Endothelial cell of umbilical vein (primary cell): ENCODE measurements at places on chromosomes 11 and 22. TPM values are rescaled to one million over a fixed set of nuclear protein-coding genes. Genes with fewer than 3 reads are reported as not detected.

Gene KRTAP5-2
- total RNA-seq = not detected in 2 replicates

GRCh38 chr22:50252082-50253045 is 1.3 kb upstream of the HDAC10 start:
- H3K27me3 ChIP-seq = no peaks in the 10 kb centered on the region
- DNase-seq = peak; percentile 67
- no peak overlapping the region for H3K27ac ChIP-seq

DNA sequence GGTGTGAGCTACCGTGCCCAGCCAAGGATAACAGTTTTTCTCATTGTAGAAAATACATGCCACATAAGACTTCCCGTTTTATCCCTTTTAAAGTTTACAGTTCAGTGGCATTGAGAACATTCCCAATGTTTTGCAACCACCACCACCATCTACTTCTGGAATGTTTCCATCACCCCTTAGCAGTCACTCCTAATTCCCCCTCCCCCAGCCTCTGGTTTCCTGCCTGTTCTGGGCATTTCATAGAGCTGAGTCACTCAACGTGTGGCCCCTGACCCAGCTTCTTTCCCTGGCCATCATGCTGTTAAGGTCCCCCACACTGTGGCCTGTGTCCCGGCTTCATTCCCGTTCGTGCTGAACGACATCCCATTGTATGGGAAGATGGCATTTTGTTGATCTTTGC is 30.7 kb downstream of the FGF4 start:
- no peak overlapping the region for H3K27ac ChIP-seq
- H3K36me3 ChIP-seq = no peaks in the 10 kb centered on the region
- no peak overlapping the region for H3K4me3 ChIP-seq
- DNase-seq = peak; percentile 49

Gene OR51I1
- not detected in 2 replicates for total RNA-seq

DNA sequence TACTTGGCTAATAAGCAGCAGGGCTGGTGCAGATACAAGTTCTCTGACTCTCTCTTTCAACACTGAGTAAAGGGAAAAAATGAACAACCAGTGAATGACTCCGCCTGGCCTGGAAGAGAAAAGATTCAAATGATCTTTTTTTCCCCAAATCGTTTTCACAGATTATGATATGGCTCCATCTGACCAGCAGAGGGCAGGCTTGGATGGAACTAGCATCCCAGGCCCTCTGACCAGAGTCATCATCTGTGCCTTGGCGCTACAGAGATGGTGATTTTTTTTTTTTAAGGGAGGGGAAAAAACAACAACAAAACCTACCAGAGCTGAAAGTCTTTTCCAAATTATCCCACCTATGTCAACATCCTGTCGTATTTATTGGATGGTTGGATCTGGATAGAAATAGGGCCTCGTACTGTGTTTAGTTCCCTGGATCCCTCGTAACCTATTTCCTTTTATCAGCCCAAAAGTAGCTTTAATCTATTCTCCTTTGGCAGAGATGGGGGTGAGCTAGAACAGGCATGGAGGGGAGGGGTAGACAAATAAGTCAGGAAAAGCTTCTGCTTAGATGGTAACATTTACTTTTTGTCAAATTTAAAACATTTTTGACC is 69.7 kb downstream of the PRSS23 start:
- H3K36me3 ChIP-seq = no peaks in the 10 kb centered on the region
- peak overlapping the region; percentile 16 for H3K27ac ChIP-seq
- no peaks in the 10 kb centered on the region for H3K4me1 ChIP-seq
- peak; percentile 67 for DNase-seq
- no peak overlapping the region for H3K4me3 ChIP-seq

Gene EXT2
- total RNA-seq = 50.9 and 65.1 TPM in 2 replicates

DNA sequence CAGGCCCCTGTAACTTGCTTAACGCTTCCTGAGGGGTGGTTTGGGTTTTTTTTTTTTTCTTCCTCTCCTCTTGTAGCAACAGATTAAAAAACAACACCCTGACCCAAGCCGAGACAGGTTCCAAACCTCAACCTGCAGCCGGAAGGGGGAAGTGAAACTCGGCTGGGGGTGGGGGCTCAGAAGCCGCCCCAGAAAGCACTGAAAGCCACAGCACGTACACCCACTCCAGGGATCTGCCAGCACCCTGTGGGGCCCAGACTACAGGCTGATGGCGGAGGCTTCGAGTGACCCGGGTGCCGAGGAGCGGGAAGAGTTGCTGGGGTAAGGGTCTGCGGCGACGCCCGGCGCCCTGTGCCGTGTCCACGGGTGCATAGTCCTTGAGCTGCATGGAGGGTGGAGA is at the start of gene LSP1:
LSP1 (plus strand) TSS at position 208 of the 400 bp plus-strand sequence; CDS start at position 269, 61 bp downstream.
- H3K4me3 ChIP-seq = no peak within 1 kb of the TSS
- no peaks in the 10 kb centered on the region for H3K36me3 ChIP-seq
- no peaks in the 10 kb centered on the region for H3K27me3 ChIP-seq
- H3K4me1 ChIP-seq = no peaks in the 10 kb centered on the region
- H3K27ac ChIP-seq = no peak within 1 kb of the TSS
- DNase-seq = no peak

- H3K27ac ChIP-seq = no peak overlapping the region
- H3K27me3 ChIP-seq = peaks cover 11% of the 10 kb centered on the region
- H3K4me1 ChIP-seq = peaks cover 17% of the 10 kb centered on the region
- H3K36me3 ChIP-seq = no peaks in the 10 kb centered on the region
These were observed 1.0 kb downstream of the MN1 start for GRCh38 chr22:27800250-27801201.

Gene OR6T1
- total RNA-seq = not detected in 2 replicates

- no peak overlapping the region for H3K4me3 ChIP-seq
- no peaks in the 10 kb centered on the region for H3K4me1 ChIP-seq
- H3K27ac ChIP-seq = no peak overlapping the region
- H3K36me3 ChIP-seq = no peaks in the 10 kb centered on the region
- DNase-seq = no peak
- no peaks in the 10 kb centered on the region for H3K27me3 ChIP-seq
These were observed 59.0 kb upstream of the CD82 start for GRCh38 chr11:44506375-44507016.

Gene CHRDL2
- total RNA-seq = not detected in 2 replicates

- H3K36me3 ChIP-seq = no peaks in the 10 kb centered on the region
- H3K27ac ChIP-seq = no peak overlapping the region
These were observed 7.3 kb downstream of the GVQW3 start for GRCh38 chr11:76388408-76388807.

DNA sequence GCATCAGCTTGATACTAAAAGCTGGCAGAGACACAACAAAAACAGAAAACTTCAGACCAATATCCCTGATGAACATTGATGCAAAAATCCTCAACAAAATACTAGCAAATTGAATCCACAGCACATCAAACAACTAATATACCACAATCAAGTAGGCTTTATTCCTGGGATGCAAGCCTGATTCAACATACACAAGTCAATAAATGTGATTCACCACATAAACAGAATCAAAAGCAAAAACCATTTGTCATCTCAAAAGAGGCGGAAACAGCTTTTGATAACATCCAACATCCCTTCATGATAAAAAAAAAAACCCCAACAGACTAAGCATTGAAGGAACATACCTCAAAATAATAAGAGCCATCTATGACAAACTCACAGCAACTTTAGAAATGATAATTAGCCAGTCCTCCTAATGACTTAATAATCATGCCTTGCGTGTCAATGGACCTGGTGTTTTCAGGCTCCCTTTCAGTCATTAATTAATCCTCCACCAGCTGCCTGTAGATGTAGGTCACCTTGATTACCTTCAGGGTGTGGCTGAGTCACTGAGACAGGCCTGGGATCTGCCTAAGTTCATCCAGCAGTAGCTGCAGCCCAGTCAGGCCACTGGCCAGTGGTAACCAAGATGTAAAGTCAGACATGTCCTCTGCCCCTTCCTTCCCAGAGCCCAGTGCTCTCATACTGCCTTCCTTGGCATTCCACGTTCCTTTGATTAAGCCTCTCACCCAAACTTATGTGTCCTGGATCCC is 109.8 kb downstream of the EHF start:
- H3K27ac ChIP-seq = no peak overlapping the region
- no peaks in the 10 kb centered on the region for H3K4me1 ChIP-seq
- no peak for DNase-seq
- no peaks in the 10 kb centered on the region for H3K36me3 ChIP-seq
- peaks cover 10% of the 10 kb centered on the region for H3K27me3 ChIP-seq

- H3K4me3 ChIP-seq = no peak overlapping the region
- no peaks in the 10 kb centered on the region for H3K36me3 ChIP-seq
- no peaks in the 10 kb centered on the region for H3K4me1 ChIP-seq
- DNase-seq = no peak
- H3K27ac ChIP-seq = no peak overlapping the region
- H3K27me3 ChIP-seq = no peaks in the 10 kb centered on the region
These were observed 48.4 kb upstream of the MUC15 start for GRCh38 chr11:26620282-26621045.

DNA sequence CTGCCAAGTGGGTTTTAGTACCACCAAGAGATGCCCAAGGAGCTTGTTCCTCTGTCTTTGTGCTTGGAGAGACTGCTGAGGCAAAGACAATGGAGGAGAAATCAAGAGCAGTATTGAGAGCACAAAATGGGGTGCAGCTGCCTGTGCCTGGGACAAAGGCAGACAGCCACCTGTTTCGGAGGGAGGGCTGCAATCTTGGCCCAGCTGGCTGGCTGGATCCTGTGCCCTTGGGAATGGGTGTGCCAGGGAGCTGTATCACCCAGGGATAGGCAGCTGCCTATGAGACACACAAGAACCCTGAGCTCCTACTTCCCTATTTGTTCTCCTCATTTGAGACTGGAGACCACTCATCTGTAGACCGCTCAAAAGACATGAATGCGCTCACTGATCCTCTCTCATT is 23.3 kb upstream of the CHRM4 start:
- H3K4me3 ChIP-seq = no peak overlapping the region
- no peaks in the 10 kb centered on the region for H3K27me3 ChIP-seq
- no peaks in the 10 kb centered on the region for H3K36me3 ChIP-seq
- no peaks in the 10 kb centered on the region for H3K4me1 ChIP-seq
- DNase-seq = no peak
- no peak overlapping the region for H3K27ac ChIP-seq

Gene CD3G
- not detected in 2 replicates for total RNA-seq

DNA sequence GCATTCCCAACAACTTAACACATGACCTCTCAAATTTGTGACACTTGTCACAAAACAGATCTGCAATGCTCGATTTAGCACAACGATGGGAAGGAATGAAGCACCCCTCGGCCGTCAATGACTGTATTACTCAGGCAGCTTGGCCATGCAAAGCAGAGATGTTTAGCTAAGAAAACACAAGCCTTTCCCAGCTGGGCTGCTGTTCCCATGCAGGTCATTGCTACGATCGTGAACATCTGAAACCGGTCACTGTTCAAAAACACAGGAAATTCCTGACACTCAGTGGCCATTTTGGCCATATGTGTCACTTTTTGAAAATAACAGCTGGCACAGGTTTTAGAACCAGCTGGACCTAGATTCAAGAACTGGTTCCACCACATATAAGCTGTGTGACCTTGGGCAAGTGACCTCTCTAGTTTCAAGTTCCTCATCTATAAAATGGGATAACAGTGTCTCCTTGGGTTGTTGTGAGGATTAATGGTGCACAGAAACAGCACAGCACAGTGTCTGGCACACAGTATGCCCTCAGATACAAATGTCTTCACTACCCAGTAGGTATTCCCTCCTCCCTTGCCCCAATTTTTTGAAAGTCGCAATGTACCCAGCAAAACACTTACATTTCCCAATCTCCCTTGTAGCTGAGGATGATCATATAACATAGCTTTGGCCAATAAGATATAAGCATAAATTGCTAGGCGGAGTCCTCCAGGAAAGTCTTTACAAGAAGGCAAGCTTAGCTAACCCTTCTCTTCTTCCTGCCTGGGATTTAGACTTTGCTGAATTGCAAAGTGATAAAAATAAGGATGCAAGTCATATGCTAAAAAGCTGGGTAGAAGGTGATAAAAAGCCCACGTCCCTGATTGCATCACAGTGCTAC is 93.1 kb downstream of the C11orf58 start:
- no peaks in the 10 kb centered on the region for H3K4me1 ChIP-seq
- no peak overlapping the region for H3K4me3 ChIP-seq
- H3K27me3 ChIP-seq = no peaks in the 10 kb centered on the region
- H3K27ac ChIP-seq = no peak overlapping the region
- no peak for DNase-seq
- no peaks in the 10 kb centered on the region for H3K36me3 ChIP-seq

GRCh38 chr22:36117053-36117554 is 43.5 kb downstream of the APOL3 start:
- no peak for DNase-seq
- no peak overlapping the region for H3K27ac ChIP-seq
- no peaks in the 10 kb centered on the region for H3K36me3 ChIP-seq
- H3K27me3 ChIP-seq = peaks cover 1% of the 10 kb centered on the region
- no peak overlapping the region for H3K4me3 ChIP-seq
- H3K4me1 ChIP-seq = no peaks in the 10 kb centered on the region

Gene ZNHIT2
- total RNA-seq = 9.0 and 9.2 TPM in 2 replicates

GRCh38 chr11:106520146-106520912 is 442.9 kb downstream of the AASDHPPT start:
- H3K27ac ChIP-seq = no peak overlapping the region
- H3K36me3 ChIP-seq = no peaks in the 10 kb centered on the region
- DNase-seq = no peak
- no peaks in the 10 kb centered on the region for H3K27me3 ChIP-seq
- H3K4me1 ChIP-seq = no peaks in the 10 kb centered on the region

DNA sequence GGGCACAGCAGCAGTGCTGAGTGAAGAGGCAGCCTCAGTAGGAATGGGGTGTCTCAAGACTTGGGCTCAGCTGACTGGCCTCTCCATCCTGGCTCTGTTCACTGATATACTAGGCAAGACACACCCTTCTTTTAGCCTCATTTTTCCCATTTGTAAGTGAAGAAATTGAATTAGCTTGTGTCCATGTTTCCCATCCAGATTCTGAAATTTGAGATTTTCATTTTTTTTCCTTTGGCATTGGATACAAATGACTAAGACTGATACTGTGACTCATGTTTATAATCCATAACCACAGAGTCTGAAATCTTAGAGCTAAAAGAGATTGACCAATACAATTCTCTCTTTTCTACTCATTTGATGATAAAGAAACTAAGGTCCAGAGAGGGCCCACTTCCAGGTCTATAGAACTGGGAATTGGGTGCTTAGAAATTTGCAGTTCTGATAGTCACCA is 110.9 kb downstream of the KCNC1 start:
- no peak for DNase-seq
- no peak overlapping the region for H3K27ac ChIP-seq
- H3K4me3 ChIP-seq = no peak overlapping the region
- no peaks in the 10 kb centered on the region for H3K4me1 ChIP-seq

- no peak overlapping the region for H3K4me3 ChIP-seq
- no peaks in the 10 kb centered on the region for H3K4me1 ChIP-seq
- H3K36me3 ChIP-seq = peaks cover 2% of the 10 kb centered on the region
- H3K27ac ChIP-seq = no peak overlapping the region
These were observed 14.8 kb upstream of the MAML2 start for GRCh38 chr11:96357794-96358193.

- no peaks in the 10 kb centered on the region for H3K27me3 ChIP-seq
- DNase-seq = no peak
- H3K4me3 ChIP-seq = no peak overlapping the region
- peaks cover 25% of the 10 kb centered on the region for H3K36me3 ChIP-seq
These were observed 7.5 kb downstream of the CFL1 start for GRCh38 chr11:65850217-65851082.

Gene PRPF19
- total RNA-seq = 114 and 126 TPM in 2 replicates

GRCh38 chr22:36144886-36145541 is 15.5 kb downstream of the APOL3 start:
- no peaks in the 10 kb centered on the region for H3K4me1 ChIP-seq
- peak; percentile 77 for DNase-seq
- peaks cover 13% of the 10 kb centered on the region for H3K36me3 ChIP-seq
- H3K4me3 ChIP-seq = no peak overlapping the region
